Right hindlimb (tissue), 1 donor: ENCODE measurements at places on chromosomes 13 and 19.

DNA sequence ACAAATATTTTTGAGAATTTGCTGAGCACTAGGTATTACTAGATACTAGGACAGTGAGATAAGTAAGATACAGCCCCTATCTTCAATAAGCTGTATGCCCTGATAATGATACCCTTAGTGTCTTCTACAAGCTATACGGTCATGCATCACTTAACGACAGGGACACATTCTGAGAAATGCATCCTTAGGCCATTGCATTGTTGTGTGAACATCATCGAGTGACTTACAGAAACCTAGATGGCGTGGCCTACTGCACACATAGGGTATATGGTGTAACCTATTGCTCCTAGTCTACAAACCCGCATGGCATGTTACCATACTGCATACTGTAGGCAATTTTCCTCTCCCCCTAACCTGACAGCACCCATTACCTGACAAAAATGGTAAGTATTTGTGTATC, 64.9 kb downstream of the LRCH1 start:
- no peak for DNase-seq

DNA sequence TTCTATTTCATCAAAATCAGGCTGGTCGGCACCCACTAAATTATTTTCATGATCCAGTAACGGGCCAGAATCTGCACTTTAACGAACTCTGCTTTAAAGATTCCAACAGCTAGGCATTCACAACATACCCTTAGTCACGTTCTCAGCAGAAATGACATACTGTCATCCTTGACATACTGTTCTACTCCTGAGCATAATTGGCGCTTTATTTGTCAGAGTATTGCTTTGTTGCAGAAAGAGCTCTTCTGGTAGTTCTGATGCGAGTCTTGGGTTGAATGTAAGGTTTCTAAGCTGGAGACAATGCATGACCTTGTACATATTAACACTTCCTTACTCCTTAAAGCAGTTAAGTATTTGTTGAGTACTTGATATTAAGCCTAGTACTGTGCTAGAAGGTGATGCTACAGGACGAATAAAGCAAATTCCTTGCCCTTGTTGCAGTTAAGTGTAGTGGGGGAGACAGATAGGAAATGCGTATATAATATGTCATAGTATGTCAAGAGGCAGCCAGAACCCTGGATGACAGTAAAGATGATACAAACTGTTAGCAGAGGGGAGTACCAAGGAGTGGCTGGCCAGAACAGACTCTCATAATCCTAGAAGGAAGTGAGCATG, 32.2 kb downstream of the FRY start:
- DNase-seq = no peak

GRCh38 chr13:20390526-20391175, 135.0 kb downstream of the CRYL1 start:
- DNase-seq = no peak

- DNase-seq = no peak
Observed at GRCh38 chr13:37011002-37011401, 10.4 kb downstream of the EXOSC8 start.

DNA sequence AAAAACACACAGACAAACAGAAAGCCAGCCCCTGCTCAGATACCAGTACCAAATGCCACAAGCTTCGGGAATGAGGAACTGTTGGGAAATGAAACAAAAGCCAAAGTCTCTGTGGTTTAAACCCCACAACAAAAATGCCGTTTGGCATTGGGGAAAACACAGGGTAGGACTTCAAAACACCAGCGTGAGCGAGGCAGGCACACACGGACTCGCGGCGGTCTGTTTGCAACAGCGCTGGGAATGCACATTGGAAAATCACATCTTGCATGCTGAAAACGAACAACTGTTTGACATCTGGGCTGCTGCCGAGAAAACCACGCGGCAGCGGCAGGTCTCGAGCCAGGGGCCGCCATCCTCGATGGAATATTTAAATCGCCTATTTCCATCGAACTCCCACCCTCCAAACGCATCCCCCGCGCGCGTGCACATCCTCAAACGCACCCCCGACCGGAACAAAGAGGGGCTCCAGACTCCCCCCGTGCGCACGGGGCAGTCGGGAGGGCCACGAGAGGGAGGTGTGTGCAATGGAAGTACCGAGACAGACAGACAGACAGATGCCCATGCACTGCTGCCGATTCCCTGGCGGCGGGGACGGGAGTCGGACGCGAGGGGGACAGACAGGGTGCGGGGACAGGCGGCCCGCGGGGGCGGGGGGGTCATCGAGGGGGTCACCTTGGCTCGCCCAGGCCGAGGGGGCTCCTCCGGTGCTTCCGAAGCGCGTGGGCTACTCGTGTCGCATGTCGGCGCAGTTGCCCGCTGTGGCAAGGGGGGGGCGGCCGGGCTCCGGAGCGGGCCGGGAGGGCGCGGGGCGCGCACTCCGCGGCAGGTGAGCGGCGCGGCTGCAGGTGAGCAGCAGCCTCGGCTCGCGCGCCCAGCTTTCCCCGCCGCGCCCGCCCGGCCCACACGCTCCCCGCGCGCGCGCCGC, at the start of gene GPR12:
Gene GPR12 (minus strand): TSS at position 880 of the 925 bp plus-strand sequence. CDS start 959 bp downstream, outside the sequence.
- DNase-seq = peak; percentile 37

GRCh38 chr13:110471833-110472162, 89.7 kb downstream of the RAB20 start:
- DNase-seq = peak; percentile 38

DNA sequence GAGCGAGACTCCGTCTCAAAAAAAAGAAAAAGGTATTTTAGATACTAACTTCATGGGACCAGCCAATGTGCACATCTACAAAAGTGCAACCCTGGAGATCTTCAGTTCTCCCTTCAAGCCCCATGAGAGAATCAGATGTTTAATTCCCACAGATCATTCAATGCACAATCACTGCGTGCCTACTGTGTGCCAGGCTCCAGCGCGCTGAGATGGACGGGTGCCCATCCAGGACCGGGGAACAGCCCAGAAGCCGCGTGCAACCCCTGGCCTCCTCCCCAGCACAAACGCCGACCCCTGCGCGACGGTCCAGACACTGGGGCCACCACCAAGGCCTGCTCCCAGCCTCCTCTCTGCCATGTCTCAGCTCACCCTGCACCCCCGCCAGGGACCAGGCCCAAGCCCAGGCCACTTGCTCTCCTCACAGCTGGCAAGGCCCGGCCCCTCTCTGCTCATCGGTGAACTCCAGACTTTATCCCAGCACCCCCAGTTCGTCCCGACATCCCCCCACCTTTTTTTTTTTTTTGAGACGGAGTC, 5.3 kb downstream of the BTBD2 start:
- DNase-seq = no peak

GRCh38 chr19:5824751-5825150, 14.8 kb downstream of the FUT6 start:
- DNase-seq = no peak

DNA sequence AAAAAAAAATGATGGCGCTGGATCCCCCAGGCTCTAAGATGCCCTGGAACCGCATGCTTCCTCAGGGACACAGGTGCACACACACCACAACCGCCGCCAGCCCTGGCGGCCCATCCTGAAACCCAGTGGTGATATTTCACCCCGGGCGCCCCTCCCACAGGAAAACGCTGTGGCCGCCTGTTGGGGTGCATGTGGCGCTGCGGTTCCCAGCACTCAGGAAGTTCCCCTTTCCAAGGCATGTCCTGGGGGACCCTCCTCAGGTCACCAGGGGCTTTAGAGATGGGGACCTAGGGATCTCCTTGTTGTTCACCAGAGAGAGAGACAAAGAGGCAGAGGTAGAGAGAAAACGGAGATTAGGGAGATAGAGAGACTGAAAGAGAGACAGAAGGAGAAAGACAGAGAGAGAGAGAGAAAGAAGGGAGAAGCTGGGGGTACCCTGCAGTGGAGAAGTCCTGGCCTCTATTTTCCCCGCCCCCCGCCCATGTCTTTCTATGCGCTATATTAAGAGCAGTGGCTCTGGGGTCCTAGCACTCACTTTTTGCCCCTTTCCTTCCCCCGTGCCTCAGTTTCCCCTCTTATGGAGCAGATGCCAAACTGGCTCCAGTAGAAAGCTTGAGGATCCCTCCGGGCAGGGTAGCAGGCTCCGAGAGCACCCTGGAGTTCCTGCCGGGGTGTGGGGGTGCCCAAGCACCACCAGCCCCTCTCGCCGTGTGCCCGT, 2.3 kb downstream of the ADGRE2 start:
- no peak for DNase-seq
